ENCODE measurements at places on chromosomes 16 and 17. TPM values are rescaled to one million over a fixed set of nuclear protein-coding genes. Genes with fewer than 3 reads are reported as not detected.

GRCh38 chr17:57946798-57947358 lies 8.3 kb downstream of the CUEDC1 start:
- no peaks in the 10 kb centered on the region for H3K27me3 ChIP-seq
- no peak for DNase-seq
- H3K36me3 ChIP-seq = no peaks in the 10 kb centered on the region
- H3K4me1 ChIP-seq = peaks cover 50% of the 10 kb centered on the region
- H3K27ac ChIP-seq = peak overlapping the region; percentile 53

DNA sequence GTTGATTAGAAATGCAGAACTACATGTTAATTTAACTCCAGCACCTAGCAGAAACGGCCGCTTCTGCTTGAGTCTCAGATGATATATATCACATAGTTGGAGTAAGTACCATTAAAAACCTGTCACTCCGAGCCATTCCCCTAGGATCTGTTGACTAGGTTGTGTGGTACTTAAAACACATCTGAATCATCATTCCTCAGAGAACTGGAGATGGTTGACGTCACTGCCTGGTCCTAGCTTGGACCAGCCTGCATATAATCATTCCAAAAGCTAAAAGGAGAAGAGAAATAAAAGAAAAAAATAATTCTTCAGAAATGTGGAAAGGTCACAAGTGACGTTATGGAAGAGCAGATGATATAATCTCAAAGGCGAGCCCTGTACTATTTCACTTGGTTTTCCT lies 31.3 kb upstream of the RASL10B start:
- H3K4me1 ChIP-seq = no peaks in the 10 kb centered on the region
- no peaks in the 10 kb centered on the region for H3K36me3 ChIP-seq
- DNase-seq = no peak

GRCh38 chr17:49793309-49793708 lies 4.8 kb downstream of the KAT7 start:
- H3K36me3 ChIP-seq = peaks cover 28% of the 10 kb centered on the region
- H3K4me3 ChIP-seq = no peak overlapping the region
- H3K4me1 ChIP-seq = peaks cover 14% of the 10 kb centered on the region
- H3K27ac ChIP-seq = no peak overlapping the region
- H3K27me3 ChIP-seq = no peaks in the 10 kb centered on the region

- peaks cover 33% of the 10 kb centered on the region for H3K4me1 ChIP-seq
- DNase-seq = no peak
- H3K4me3 ChIP-seq = peak overlapping the region; percentile 55
Observed at GRCh38 chr16:56682703-56683397, 580 bp downstream of the MT1X start.

- H3K27me3 ChIP-seq = no peaks in the 10 kb centered on the region
- H3K36me3 ChIP-seq = peaks cover 32% of the 10 kb centered on the region
- peak within 1 kb of the TSS; percentile 92 for H3K4me3 ChIP-seq
- peak within 1 kb of the TSS; percentile 87 for H3K27ac ChIP-seq
Observed at GRCh38 chr17:28357061-28357900, at the start of gene POLDIP2. POLDIP2 (minus strand) TSS chr17:28357527; CDS start chr17:28357448, 79 bp downstream.

DNA sequence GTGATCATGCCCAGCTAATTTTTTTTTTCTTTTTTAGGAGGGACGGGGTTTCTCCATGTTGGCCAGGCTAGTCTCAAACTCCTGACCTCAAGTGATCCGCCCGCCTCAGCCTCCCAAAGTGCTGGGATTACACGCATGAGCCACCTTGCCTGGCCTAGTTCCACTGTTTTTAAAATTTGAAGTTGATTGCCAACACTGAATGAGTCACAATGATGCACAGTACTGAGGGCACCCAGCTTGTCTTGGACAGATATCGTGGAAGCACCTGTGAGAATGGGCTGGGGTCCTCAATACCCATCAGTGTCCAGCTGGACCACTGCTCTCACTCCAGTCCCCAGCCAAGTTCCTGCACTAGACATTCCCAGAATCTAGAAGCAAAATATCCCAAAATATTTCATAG lies 2.5 kb downstream of the KNOP1 start:
- H3K27me3 ChIP-seq = no peaks in the 10 kb centered on the region
- no peak overlapping the region for H3K4me3 ChIP-seq
- peaks cover 15% of the 10 kb centered on the region for H3K4me1 ChIP-seq
- H3K27ac ChIP-seq = no peak overlapping the region

ORC6 gene
- 9.3 TPM for polyA plus RNA-seq

RASD1 gene
- polyA plus RNA-seq = 1.1 TPM
